ENCODE measurements at places on chromosomes 4 and X. TPM values are rescaled to one million over a fixed set of nuclear protein-coding genes. Genes with fewer than 3 reads are reported as not detected.
A peak's percentile ranks its signal among the peaks of the same experiment; 100 is the strongest.

ERVMER34-1 gene
- not detected for total RNA-seq

- no peak for DNase-seq
Measured at GRCh38 chrX:70481471-70482270, 37.0 kb downstream of the DLG3 start.

GRCh38 chrX:13493659-13494058 is 75.7 kb upstream of the EGFL6 start:
- no peak for DNase-seq

GRCh38 chr4:89712141-89712540 is 124.8 kb downstream of the SNCA start:
- DNase-seq = peak; percentile 41

GAGE2A gene
- not detected for total RNA-seq

DNA sequence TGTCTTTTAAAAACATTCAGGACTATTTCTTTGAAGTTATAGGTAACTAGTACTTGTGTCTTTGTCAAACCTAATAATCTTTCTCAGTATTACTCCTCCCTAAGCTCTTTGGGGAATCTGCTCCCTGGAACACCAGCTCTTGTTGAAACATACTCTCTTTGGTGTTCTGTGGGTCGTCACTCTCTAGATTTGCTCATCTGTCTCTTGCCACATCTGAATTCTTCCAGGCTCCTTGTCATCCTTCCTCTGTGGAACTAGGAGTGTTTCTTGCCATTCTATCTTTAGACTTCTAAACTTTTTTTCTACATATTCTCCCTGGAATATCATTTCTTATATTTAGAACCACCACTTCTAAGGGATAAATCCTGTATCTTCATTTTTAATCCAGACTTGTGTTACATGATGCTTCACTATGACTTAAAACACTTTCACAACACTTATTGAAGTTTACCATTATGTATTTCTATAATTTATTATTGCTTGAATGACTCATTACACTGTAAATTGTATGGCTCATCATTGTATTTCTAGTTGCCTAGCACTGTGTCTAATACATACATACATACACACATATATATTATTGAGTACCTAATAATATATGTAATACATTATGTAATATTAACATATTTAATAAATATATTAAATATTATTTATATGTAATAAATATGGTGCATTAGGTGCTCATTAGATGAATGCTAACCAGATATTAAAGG is 186.1 kb downstream of the TMA16 start:
- DNase-seq = no peak

GRCh38 chr4:70761276-70761816 is 39.6 kb downstream of the RUFY3 start:
- peak; percentile 33 for DNase-seq

PAGE1 gene
- not detected for total RNA-seq

GRCh38 chr4:24877868-24878635 is 34.8 kb downstream of the CCDC149 start:
- DNase-seq = no peak

DNA sequence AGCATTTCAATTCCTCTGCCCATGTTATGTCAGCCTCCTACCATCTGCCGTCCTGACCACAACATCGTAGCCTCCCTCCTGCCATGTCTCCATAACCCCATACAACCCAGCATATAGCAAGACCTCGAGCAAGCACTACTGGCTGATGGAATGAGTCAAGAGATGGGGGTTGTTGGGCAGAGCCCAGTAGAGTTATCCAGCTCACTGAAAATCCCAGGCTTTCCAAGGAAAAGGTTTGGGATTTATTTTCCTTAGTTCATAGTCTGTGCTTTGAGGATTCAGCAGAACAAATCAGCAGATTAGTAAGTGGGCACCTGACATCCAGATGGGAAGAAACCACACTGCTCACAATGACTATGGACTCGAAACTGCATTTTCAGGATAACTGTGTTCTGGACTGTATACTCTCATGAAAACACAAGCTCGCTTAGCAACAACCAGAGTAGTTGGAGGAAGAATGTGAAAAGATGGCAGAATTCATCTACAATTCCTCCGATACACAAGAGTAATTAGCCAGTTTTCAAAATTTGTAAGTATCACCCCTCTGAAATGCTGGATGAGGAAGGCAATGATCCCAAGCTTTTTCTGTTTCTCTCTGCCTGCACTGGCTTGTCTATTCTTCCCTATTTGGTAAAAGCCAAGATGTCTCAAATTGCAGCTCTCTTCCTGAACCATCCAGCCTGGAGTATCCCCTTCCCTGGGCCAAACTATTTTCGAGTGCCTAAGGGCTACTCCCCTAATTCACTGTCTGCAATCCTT is 186.2 kb upstream of the TBL1X start:
- peak; percentile 26 for DNase-seq

Measured in GM23248 (cell line).